ENCODE measurements at places on chromosomes 1 and 21. TPM values are rescaled to one million over a fixed set of nuclear protein-coding genes. Genes with fewer than 3 reads are reported as not detected.

PEF1 gene
- 66.0 TPM for total RNA-seq

LRRC7 gene
- total RNA-seq = 0.46 TPM

GRHL3 gene
- total RNA-seq = not detected

PRR9 gene
- total RNA-seq = not detected

LAMC1 gene
- total RNA-seq = 1,206 TPM

SYT2 gene
- not detected for total RNA-seq

SAMSN1 gene
- total RNA-seq = not detected

OR2L8 gene
- not detected for total RNA-seq

LCE1B gene
- total RNA-seq = not detected

TSACC gene
- total RNA-seq = not detected

ATP6V1G3 gene
- not detected for total RNA-seq

All from smooth muscle cell of the umbilical artery (primary cell).